ENCODE measurements at places on chromosomes 11 and 22. TPM values are rescaled to one million over a fixed set of nuclear protein-coding genes. Genes with fewer than 3 reads are reported as not detected.

The LRP4 gene
- 17.5 TPM for total RNA-seq

The OR51B2 gene
- total RNA-seq, result not detected

The TP53AIP1 gene
- not detected for total RNA-seq

GRCh38 chr11:83235825-83236224 is 42.3 kb downstream of the ANKRD42 start:
- DNase-seq, result no peak

- DNase-seq, result no peak
Measured at GRCh38 chr22:20206709-20207215, 55.9 kb upstream of the CCDC188 start.

- no peak for DNase-seq
Measured at GRCh38 chr11:122665861-122666260, 10.3 kb downstream of the UBASH3B start.

All from Right ventricle myocardium inferior (tissue), 1 donor.